ENCODE measurements at places on chromosomes 16 and 17.
A peak's percentile ranks its signal among the peaks of the same experiment; 100 is the strongest.

DNA sequence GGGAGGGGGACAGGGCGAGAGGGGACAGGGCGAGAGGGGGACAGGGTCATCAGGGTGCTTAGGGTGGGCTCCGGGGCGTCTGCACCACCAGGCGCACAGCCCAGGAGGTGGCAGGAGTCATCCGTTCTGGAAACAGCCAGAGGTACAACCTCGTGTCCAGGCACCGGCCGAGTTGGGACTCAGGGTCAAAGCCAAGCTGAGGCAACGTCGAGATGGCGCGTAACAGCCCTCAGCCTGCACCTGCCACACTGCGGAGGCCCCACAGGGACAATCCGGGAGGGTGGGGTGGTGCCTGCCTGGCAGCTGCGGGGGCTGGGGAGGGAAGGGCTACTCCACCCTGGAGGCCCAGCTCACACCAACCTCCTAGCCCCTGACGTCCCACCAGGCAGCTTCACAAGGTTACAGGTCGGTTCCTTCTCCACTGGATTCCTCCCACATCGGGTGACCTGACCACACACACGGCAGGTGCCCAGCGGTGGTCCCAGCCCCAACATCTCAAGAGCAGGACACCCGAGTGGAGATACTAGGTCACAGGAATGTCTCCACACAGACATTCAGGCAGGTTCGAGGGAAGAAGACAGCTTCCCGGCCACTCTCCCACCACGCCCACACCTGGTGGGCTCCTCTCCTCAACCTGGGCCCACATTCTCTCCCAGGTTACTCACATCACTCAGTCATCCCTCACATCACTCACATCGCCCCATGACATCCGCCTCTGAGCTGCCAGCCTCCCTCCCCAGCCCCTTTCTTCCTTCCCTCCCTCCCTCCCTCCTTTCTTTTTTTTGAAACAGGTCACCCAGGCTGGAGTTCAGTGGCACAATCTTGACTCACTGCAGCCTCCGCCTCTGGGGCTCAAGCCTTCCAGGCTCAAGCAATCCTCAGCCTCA lies 47.3 kb downstream of the RPH3AL start:
- DNase-seq, result no peak

DNA sequence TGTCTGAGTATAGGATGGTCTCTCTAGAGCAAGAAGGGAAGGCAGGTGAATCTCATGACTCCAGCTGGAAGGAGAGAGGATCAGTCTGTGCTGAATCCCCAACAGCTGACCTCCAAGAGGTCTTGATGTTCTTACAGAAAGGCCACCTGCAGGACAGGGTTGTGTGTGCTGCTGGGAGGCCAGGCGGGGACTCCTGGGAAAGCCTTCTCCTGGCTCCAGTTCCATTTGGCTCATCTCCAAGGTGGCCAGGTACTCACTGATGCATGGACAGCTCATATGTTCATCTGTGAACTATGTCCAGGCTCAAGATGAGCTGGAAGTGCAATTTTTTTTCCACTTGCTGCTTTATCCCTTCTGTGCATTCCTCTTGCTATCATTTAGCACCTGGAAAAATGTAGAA lies 730.2 kb upstream of the RBFOX1 start:
- no peak for DNase-seq

GRCh38 chr17:77490361-77491183 lies 349.8 kb downstream of the SEC14L1 start:
- DNase-seq, result no peak

- DNase-seq, result no peak
Observed at GRCh38 chr16:87064731-87065445, 252.3 kb downstream of the C16orf95 start.

GRCh38 chr16:25546791-25547190 lies 145.0 kb upstream of the HS3ST4 start:
- no peak for DNase-seq

DNA sequence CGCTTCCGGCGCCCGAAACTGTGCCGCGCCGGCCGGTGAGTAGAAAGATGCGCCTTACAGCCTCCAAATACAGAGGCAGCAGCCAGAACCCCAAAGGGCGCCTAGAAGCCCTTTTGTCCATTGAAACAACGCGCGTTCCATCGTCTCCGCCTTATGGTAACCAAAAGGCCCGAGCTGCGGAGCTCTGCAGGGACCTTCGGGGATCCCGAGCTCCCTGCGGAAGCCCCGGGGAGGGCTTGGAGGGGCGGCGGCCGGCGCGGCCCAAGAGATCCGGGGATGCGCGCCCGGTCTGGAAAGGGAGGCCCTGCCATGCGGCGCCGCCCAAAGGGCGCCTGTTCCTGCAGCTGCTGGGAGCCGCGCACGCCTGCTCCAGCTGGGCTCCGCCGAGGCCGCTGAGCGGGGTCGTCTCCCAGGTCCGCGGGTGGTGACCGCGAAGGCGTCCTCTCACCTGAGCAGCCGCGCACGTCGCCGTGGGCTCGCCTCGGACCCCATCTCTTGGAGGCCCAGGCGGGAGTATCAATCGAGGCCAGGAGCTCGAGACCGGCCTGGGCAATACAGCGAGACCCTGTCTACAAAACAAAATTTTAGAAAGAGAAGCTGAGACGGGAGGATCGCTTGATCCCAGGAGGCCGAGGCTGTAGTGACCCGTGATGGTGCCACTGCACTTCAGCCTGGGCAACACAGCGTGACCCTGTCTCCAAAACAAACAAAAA lies 742 bp upstream of the FBXO31 start:
- DNase-seq, result no peak

DNA sequence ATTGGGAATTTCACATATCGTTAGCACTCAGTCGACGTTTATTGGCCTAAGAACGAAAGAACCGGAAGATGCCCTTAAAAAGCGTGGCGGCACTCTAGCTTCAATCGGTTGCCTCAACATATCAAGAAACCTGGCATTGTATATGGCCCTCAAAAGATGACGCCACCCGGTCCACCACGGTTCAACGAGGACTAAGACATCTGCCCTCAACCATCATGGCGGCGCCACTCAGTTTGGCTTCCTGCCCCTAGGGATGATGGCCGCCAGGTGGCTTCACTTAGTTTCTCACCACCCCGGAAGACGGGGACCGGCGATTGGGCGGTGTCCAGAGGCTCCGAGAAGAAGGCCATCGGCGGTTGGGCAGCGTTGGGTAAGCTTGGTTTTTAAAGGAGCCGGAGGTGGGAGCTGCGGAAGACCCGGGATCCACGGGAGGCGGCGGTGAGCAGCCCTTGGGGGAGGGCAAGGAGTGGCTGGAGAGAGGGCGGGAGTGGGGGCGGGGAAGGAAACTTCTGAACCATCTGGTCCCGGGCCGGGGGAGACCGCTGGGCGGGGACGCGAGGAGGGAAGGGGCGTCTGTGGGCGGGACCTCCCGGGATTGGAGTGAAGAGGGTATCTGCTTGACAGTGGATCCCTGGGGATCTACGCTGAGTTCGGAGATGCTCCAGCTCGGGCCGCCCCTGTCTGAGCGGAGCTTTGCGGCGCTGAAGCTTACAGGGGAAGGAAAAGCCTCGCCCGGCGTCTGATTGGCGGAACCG lies at the start of gene PRR14:
Gene PRR14, plus strand, starts transcription at position 592 of the 755 bp plus-strand sequence. CDS start 686 bp downstream, outside the sequence.
- peak; percentile 99 for DNase-seq
